ENCODE measurements at places on chromosomes 3 and 15.

DNA sequence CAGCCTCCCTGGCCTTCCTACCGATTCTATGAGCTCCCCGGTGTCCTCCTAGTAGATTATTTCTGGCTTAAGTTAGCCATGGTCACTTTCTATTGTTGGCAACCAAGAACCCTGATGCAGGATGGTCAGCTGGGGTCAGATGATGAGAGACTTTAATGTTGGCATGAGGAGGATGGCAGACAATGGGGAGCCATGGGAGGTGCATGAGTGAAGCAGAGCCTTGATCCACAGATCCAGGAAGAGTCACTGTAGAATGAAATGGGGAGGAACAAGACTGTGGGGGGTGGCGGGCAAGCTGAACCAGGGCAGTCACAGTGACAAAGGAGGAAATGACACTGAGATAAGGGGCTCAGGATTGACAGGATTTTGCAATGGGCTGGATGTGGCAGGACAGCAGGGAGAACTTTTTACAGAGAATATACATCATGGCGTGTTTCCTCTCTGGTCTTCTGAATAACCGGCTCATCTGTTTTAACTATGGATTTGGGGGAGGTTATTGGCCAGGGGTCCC lies 60.9 kb downstream of the RPLP1 start:
- DNase-seq = no peak

DNA sequence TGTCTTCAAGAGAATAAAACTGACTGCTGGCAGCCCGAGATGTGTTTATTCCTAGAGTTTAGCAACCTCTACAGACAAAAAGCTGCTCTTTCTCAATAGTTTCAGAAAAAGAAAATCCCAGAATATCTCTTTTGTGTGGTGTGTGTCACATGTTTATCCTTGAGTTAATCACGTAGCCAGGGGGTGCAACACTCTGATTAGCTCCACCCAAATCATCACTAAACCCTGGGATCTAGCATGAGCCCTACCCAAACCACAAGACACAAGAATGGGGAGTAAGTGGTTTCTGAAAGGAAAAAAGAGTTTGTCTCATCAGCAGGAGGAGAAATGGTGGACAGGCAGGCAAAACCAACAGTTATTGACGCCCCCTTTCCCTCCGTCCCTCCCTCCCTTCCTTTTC lies 78.5 kb upstream of the AGBL1 start:
- no peak for DNase-seq

DNA sequence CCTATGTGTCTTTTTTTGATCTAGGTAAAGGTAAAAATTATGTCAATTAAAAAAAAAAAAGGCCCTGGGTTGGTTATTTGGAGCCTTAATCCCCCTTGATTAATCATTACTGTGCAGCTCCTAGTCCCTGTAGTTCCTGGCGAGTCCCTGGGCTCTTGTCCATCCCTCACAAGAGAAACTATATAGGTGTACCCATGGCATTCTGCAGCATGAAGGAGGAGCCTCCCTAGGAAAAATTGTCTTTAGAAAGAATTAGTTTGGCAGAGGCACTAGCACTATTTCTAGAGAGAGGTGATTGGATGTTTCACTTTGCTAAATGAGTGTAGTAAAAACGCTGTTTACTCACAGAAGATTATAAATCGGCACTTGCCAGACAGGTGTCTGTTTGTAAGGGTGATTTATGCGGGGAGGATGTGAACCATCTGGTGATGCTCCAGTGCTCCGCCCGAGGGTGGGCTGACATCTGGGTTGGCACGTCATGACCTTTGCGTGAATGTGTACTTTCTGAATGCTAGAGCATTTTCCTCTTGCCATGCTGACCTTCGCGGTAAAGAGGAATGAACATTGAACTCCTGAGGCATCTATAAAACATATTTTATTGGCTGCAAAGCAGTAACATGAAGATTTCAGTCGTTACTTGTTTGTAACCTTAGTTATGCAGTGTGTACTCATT lies 12.6 kb downstream of the PLCL2 start:
- DNase-seq = peak; percentile 40

DNA sequence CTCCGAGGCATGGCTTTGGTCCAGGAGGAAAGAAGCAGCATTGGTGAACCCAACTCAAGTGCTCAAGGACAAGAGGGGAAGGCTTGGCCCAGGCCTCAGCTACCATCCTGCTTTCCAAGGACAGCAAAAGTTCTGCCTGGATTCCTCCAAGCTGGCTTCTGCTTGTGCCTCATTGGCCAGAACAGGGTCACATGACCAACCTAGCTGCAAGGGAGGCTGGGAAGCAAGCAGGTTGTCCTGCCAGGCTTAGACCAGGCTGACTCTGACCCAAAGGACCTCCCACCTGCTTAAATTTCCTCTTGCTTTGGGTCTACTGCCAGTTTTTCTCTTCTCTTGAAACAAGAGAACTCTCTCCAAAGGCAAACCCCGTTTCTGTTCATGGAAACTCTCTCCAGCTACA lies 70.7 kb downstream of the RPN1 start:
- no peak for DNase-seq

DNA sequence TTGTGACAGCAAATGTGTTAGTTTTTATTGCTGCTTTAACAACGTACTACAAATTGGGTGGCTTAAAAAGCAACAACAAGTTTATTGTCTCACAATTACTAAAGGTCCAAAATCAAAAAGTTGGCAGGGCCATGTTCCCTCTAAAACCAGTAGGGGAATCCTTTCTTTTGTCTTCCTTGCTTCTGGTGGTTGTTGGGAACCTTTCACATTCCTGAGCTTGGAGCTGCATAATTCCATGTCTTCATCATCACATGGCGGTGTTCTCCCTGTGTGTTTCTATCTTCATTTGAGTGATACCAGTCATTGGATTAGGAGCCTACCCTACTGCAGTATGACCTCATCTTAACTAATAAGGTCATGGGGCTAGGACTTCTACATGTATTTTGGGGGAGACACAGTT lies 7.4 kb downstream of the SPRED1 start:
- DNase-seq = no peak

DNA sequence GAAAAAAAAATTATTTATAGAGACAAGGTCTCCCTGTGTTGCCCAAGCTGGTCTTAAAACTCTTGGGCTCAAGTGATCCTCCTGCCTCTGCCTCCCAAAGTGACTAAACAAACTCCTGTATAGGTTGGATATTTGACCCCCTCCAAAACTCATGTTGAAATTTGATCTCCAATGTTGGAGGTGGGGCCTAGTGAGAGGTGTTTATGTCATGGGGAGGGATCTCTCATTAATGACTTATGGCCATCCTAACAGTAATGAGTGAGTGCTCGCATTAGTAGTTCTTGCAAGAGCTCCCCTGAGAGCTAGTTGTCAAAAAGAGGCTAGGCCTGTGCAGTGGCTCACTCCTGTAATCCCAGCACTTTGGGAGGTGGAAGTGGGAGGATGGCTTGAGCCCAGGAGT lies 141.2 kb downstream of the STT3B start:
- no peak for DNase-seq

DNA sequence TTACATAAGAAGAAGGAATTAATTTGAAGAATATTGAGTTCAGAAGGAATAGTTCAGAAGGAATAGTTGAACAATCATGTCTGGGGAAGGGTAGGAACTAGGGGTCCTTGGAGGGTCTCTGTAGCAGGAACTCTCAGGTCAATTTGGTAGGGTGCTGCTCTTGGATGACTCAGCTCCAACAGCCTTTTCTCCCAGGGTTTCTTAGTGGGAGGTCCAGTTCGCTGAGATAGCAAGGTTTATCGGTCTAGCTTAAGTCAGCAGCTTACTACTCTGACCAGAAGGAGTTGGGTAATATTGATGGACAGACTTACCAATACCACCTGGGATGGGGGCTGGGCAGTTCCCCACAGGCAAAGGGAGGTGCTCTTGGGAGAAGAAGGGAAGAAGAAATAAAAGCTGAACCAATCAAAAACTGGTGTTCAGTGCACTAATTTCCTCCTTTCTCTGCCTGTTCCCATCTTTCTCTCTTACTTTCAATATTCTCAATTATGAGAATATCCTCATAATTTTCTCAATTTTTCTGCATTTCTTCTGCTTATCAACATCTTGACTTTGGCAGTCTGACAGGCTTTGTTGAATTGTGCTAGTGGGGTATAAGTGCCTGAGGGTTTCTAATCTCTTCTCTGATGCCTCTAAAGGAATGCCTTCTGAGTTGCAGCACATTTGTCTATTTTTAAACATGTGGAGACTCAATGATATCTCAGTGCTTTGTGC lies 14.4 kb upstream of the MITF start:
- DNase-seq = no peak

DNA sequence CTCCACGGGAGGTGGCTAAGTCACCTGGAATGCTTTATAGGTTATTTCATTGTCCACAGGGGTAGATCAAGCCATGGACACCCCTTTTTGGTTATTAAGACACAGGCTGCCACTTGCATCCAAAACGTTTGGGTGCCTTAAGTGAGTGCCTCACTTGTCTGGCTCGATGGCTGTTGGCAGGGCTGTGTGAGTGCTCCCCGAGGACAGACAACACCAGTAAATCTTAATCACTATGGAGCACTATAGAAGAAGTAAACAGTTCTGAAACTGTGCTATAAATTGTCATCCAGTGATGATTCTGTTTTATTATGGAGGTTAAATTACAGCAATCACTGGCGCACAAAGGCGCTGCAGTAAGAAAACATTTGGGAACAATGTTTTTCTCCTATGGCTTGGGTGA lies 215.5 kb downstream of the CACNA2D3 start:
- no peak for DNase-seq

- no peak for DNase-seq
These were observed 136.5 kb upstream of the TBL1XR1 start for GRCh38 chr3:177333533-177334520.

GRCh38 chr15:70792171-70792573 lies 28.8 kb upstream of the UACA start:
- no peak for DNase-seq

- DNase-seq = no peak
These were observed 149.4 kb upstream of the ADAMTS9 start for GRCh38 chr3:64837126-64837738.

Measured in CD4-positive, alpha-beta T cell (primary cell).